ENCODE measurements at places on chromosomes 2 and 18.

DNA sequence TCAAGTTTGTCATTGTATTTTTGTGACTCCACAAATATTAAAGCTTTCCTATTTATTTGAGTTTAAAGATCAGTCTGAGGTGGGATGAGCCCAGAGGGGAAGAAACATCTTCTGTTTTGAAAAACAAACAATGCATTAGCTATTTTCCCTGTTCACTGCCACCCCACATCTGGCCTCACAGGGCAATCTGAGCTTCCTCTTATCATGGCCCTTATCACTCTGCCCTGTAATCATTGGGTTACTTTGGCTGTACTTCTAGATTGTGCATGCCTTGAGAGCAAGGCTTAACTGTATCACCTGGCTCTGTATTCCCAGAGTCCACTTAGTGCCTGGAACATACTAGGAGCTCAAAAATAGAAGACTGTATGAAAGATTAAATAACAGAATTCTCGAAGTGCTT is 241.6 kb upstream of the NT5C1B start:
- DNase-seq: no peak

DNA sequence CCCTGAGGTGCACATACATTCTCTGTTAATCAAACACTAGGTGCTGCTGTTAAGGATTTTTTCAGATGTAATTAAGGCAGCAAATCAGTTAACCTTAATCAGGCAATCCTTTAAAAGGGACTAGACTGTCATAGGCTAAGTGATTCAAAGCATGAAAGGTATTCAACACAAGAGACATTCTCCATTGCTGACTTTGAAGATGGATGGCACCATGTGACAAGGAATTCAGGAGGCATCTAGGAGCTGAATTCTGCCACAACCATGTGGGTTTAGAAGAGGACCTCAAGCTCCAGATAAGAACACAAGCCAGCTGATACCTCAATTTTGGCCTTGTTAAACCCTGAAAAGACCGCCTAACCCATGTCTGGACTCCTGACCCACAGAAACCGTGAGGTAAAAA is 84.0 kb downstream of the SMAD2 start:
- DNase-seq: no peak

DNA sequence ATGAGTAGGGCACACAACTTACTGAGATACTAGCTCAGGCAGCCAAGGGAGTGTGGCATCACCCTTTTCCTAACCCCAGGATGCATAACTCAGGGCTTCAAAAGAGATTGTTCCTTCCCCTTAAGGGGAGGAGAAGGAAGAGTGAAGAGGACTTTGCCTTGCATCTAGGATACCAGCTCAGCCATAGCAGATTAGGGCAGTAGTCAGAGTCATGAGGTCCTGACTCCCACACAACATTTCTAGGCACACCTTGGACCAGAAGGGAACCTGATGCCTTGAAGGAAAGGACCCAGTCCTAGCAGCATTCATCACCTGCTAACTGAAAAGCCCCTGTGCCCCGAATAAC is 1433.2 kb upstream of the TMEFF2 start:
- DNase-seq: no peak

DNA sequence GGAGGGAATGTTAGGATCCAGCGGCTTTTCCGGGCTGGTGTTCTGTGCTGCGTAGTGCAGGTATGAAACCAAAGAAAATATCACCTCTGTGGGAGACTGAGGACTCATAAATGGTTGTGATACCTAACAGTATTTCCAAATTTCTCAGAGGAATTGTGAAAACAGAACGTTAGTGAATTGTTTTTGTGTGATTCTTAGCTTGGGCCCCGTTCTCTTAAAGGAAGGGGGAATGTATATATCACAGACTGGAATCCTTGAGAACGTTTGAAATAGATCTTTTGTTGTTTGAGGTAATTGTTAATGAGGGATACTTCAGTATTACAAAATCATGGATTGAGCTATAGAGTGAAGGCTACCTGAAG is 834 bp downstream of the ZNF638 start:
- DNase-seq: no peak

- DNase-seq: no peak
Measured at GRCh38 chr2:157460384-157460837, 16.5 kb upstream of the CYTIP start.

GRCh38 chr2:70766357-70767078 is 1.5 kb downstream of the ADD2 start:
- DNase-seq: no peak

- DNase-seq: no peak
Measured at GRCh38 chr2:71934595-71935261, 212.9 kb downstream of the CYP26B1 start.

GRCh38 chr2:240278661-240279060 is 138.2 kb upstream of the OTOS start:
- no peak for DNase-seq
